ENCODE measurements at places on chromosomes 12 and 14. TPM values are rescaled to one million over a fixed set of nuclear protein-coding genes. Genes with fewer than 3 reads are reported as not detected.

SOAT2 gene
- total RNA-seq, result 1.5 TPM

DNA sequence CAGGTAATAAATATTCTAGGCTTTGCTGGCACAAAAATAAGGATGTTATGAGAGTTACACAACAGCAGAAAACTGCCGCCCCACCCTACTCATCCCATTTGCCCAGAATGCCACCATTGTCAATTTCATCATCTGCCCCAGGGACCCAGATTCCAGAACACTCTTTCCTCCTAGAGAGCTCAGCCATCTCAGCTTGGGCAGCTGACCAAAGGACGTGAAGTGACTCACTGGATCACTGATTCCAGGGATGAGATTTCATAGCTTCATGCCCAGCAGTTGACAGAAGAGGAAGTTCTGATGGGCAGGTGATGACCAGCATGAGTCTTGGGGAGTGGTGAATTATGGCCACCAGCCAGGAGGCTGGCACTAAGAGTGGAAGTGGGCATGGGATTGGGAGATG is 450.3 kb downstream of the RMST start:
- no peak for DNase-seq

DNA sequence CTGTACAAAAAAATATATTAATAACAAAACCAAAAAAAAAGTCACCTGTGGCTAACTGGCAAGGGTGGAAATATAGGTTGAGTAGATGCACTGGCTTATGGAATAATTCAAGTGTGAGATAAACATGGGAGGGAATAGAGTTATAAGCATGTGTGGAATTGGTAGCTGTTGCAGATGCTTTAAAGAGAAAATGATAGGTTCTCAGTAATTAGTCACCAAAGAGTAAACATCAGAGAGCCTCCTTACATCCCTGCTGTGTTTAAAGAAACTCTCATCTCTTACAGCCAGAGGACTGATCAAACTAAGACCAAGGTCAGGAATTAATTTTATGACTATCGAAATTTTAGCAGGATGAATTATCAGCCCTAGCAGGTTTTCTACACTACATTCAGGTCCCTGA is 70.5 kb downstream of the EGLN3 start:
- no peak for DNase-seq

KRT85 gene
- total RNA-seq, result not detected

DNA sequence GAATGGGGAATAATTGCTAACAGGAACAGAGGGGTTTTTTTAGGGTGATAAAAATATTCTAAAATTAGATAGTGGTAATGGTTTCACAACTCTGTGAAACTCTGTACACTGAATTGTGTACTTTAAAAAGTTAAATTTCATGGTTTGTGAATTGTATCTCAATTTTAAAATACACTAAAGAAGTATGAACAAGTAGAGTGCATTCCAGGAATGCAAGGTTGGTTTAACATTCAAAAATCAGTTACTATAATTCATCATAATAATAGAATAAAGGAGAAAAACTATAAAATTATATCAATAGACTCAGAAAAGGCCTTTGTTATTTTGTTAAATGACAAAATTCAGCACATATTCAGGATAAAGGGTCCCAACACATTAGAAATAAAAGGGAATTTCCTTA is 11.1 kb upstream of the BATF start:
- no peak for DNase-seq

MGP gene
- total RNA-seq, result not detected

DNA sequence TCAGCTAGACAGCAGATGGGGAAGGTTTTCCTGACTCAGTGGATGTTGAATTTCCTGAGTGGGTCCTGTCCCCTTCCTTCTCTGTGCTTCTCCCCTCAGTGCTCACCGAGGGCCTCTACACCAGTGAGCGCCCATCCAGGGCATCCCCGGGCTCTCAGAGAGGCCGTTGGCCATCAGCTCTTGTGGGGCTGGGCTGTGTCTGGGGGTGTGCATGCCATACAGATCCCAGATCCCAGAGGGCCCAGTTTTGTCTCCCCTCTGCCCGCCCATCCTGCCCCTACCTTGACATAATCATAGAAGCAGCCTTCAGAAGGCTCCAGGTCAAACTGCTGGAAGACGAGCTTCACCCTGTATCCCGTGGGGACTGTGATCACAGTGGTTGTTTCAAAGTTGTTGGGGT is 1.1 kb downstream of the C1R start:
- no peak for DNase-seq

GUCY2C gene
- total RNA-seq, result not detected

GRCh38 chr12:59393506-59393905 is 202.3 kb upstream of the SLC16A7 start:
- DNase-seq, result no peak

KRT4 gene
- not detected for total RNA-seq

GRCh38 chr14:24789378-24789884 is 155.4 kb upstream of the GZMB start:
- no peak for DNase-seq

DNA sequence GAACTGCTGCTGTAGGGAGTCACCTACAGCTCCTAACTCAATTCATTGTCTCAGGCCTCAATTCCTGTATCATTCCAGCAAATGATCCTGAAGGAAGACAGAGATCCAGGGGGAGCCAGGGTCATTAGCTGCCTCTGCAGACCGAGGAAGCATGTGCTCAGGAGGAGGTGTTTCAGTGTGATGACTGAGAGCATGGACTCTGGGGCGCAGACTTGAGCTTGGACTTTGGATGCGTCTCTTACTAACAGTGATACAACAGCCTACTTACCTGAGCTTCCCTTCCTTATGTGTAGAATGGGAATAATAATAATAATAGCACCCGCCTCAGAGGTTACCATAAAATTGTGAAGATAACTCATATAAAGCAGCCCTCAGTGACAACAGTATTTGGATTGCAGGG is 92.0 kb upstream of the USP44 start:
- DNase-seq, result no peak

GRCh38 chr12:117881517-117881916 is 87.3 kb downstream of the KSR2 start:
- no peak for DNase-seq

DNA sequence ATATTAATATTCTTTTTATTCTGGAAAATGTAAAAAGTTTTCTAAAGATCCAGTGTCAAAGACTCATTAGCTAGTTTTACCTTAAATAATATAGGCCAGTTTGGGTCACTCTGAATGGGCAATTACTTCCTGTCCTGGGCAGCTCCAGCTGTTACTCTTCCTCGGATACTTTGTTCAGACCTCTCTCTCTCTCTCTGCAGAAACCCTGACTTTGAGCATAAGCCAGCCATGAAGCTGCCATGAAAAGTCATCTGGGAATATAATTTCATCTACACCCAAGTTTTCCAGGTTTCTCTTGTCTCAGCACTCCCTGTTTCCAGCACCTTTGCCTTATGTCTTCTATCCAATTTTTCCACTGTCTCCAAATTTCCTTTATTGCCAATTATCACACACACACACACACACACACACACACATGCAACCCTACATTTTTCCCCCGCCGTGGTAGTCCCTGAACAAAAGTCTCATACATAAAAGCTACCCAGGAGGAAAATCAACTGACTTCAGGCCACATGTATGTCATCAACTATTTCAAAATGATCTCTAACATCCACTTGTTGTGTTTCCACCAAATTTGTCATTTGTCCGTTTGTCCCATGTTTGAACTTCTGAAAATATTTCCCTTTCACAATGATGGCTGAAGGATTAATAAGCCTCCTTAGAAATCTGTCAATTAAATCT is 318.1 kb downstream of the SSPN start:
- no peak for DNase-seq

REC8 gene
- 48.0 TPM for total RNA-seq

GRCh38 chr12:22117563-22118237 is 71.7 kb downstream of the CMAS start:
- DNase-seq, result no peak

DNA sequence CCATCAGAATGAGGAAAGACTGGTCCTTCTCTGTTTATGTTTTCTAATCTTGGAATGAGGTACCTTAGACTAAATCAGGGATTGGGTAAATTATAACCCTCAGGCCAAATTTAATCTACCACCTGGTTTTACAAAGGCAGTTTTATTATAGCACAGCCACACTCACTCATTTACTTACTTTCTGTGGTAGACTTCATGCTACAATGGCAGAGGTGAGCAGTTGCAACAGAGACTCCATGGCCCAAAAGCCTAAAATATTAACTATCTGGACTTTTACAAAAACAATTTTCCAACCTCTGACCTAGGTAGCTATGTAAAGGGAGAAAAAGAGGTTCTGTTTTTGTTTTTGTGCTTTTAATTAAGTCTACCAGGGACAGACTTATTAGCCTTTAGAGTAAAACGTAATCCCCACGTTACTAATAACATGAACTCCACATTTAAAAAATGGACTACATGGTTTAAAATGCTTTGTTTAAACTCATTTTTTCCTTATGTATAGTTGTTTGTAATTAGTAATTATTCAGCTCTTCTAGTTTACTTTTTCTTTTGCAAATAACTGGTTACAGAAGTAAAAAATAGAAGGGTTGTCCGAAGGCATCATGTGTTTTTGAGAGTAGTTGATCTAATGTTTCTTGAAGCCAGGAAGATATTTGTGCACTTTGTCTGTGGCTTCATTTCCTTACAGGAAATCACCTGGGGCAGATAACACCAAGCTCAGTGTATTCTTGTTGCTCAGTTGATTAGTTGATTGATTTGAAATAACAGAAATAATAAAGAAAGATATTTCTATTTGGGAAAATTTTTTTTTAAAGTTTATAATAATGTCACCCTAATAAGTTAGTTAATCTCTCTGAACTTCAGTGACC is 57.6 kb upstream of the ATP2B1 start:
- DNase-seq, result no peak

GRCh38 chr14:82502043-82502442 is 968.4 kb upstream of the SEL1L start:
- DNase-seq, result no peak

HHIPL1 gene
- 0.10 TPM for total RNA-seq

- DNase-seq, result no peak
Measured at GRCh38 chr14:57495416-57495815, 1.8 kb upstream of the CCDC198 start.

DNA sequence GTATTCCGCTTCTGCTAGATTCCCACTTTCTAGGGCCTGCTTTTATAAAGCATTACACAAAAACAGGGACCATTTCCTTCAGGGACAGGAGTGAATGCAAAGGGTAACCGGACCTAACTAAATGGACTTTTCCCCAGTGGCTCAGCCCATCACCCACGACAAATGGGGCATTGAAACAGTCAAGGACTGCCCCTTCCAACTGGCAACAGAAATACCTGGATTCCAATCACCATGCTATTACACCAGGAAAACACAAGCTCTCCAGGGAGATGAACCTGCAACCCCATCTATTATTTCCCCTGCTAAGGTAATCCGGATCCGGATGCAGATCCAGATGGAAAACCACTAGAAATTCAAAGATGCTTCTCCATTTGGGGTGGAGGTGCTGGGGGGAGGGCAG is 1.0 kb downstream of the MPHOSPH9 start:
- DNase-seq, result no peak

DNA sequence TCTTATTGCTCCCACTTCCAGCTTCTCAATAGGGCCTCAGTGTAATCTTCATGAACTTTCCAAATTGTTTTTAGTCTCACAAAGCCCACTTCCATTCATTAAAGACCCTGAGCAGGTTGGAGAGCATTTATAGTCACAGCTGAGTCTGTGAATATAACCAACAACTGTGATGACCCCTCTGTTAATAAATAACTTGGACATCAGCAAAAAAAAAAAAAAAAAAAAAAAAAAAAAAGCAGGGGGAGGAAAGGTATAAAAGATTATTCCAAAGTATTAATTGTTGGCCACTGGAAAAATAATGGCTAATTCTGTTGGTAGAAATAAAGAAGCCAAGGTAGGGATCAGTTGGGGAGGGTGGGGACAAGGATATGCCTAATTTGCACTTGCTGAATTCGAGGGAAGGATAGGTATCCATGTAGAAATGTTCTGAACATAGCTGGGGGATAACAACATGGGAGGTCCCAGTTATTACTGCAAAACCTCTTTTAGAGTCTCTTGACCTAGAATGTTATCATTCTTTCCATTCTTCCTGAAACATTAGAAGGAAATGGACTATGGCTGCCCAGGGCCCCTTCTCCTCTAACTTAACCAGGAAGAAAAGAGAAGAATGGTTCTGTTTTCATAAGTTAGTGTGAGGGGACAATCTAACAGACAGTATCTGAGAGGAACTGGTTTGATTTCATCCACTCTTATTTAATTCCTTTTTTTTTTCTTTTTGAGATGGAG is 56.5 kb downstream of the SAMD4A start:
- no peak for DNase-seq

RAN gene
- total RNA-seq, result 936 TPM

TUBA1A gene
- total RNA-seq, result 109 TPM

- no peak for DNase-seq
Measured at GRCh38 chr12:79128956-79129355, 264.4 kb downstream of the SYT1 start.

GRCh38 chr12:110647631-110648040 is 33.7 kb downstream of the TCTN1 start:
- DNase-seq, result peak; percentile 21

DNA sequence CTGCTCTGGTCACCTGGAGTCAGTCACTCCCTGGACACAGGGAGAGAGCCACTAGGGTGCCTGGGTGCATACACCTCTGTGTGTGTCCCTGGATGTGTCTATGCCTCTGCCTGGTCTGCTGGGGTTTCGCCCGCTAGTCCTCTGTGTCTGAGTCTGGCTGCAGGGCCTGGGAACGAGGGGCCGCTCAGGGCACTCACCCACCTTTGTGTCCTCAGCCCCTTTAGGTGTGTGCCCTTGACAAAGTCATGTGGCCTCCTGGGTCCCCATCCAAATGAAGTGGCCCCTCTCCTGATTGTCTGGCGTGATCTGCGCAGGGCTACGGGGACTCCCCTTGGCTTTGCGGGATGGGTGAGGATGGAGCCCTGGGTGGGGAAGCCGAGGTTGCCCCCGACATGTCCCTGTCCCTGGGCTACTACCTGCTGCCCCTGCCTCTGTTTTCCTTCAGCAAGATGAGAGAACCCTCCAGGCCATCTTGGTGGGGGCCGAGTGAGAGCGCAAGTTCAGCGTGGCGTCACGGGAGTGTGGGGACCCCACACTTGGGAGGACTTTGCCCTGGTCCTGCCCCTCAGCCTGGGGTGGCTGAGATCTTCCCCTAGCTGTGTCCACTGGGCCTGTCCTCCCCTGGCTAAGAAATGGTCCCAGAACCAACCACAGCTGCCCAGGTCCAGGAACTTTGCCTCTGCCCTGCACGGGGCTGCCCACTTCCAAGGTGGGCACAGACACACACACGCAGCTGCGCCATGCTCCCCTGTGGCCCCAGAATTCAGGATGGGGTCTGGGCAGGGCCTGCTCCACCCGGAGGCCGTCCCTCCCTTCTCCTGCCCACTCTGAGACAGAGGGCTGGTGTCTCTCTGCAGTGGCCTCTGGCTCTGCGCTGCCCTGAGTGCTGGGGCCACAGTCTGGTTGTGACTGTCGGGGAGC is 2.7 kb upstream of the AHNAK2 start:
- DNase-seq, result no peak

PTHLH gene
- total RNA-seq, result not detected

KLRC1 gene
- total RNA-seq, result not detected

Measured in activated CD4-positive, alpha-beta memory T cell treated with anti-CD3 and anti-CD28 coated beads, Interleukin-2, amount 10 ng/mL, durations not matched to agents 7 days and 5 days (primary cell).